ENCODE measurements at places on chromosomes 16 and 17.

DNA sequence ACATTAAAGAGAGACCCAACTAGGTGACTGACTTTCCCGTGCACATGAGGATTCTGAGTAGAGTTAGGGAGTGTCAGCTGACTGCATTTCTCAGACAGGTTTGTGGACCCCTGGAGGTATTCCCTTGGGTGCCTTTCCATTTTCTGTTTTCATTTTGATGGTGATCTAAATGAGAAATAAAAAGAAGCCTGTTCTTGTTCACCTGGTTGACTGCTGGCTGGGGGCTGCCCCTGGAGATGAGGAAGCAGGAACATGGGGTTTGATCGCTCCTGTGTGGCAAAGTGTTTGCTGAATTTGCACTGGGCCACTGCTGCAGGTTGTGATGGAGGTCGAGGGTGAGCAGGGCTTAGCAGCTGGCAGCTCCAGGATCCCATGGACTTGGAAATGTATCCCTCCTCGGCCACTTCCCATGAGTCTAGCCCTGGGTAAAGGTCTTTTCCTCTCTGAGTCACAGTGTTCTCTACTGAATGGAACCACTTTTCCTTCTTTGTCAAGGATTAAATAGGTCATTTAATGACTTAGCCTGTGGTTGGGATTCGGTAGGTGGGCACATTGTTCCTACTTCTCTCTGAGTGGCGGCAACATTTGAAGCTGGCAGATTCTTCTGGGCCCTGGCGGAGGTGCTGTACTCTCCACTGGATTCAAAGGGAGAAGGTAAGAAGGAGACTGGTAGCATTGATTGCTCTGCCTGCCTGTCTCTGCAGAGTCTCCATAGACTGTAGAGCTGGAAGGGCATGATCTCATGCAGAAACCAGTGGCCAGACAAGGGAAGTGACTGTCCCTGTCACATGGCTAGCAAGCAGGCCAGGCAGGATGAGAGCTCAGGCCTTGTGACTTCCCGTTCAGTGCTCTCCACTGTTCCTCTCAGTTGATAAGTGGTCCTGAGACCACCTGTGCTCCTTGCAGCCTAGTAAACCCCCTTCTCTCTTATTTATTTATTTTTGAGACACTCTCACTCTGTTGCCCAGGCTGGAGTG lies 17.9 kb downstream of the SNX29 start:
- no peak for ATAC-seq

- no peak for ATAC-seq
These were observed 16.2 kb upstream of the MRC2 start for GRCh38 chr17:62611292-62611691.

DNA sequence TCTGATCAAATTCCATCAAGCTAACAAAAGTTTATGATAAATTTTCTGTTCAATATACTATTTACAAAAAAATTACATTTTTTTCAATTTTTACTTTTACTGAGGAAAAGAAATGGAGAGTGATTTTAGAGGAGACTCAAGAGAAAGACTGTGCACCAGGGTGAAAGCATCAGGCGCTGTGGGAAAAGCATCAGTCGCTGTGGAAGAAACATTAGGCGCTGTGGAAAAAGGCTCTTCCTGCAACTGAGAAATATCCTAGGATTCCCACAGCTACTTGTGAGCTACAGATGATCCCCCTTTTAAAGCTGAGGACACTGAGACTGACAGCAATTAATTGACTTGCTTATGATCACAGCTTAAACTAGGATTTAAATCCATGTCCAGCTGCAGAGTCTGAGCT lies 4.9 kb downstream of the ANKFY1 start:
- ATAC-seq = no peak

GRCh38 chr17:36761203-36761950 lies 160.0 kb downstream of the MRM1 start:
- no peak for ATAC-seq

DNA sequence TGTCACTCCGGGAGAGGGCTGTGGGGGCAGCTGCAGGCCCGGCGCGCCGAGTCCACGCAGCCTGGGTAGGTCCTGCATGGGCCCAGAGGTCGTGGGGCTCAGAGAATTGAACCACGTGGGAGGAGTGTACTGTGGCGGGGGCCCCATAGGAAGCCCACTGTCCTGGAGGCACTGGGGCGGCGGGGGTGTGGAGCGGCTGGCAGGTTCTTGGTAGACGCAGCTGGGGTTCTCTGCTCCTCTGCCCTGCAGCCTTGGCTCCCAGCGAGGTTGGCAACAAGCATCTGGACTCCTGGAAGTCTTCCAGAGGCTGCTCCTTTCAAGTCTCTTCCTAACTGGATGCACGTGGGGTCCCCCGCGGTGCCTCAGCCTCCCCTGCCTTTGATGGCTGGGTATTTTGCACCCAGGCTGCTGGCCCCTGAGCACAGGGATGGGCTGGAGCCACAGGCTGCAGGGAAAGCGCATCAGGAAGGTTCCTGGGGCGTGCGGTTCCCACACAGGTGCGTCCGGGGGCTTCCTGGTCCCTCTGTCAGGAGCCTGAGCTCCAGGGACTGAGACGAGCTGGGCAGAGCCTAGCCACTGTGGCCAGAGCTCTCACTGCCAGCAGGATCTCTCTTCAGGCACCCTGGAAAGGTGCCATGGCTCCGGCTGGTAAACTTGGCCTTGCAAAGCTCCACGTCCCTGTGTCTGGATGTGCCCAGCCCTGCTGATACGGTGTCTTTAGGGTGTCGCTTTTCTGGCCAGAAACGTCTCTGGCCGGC lies 9.3 kb downstream of the KCTD5 start:
- ATAC-seq = no peak

- ATAC-seq = no peak
These were observed 320.1 kb downstream of the SOX9 start for GRCh38 chr17:72440961-72441360.

DNA sequence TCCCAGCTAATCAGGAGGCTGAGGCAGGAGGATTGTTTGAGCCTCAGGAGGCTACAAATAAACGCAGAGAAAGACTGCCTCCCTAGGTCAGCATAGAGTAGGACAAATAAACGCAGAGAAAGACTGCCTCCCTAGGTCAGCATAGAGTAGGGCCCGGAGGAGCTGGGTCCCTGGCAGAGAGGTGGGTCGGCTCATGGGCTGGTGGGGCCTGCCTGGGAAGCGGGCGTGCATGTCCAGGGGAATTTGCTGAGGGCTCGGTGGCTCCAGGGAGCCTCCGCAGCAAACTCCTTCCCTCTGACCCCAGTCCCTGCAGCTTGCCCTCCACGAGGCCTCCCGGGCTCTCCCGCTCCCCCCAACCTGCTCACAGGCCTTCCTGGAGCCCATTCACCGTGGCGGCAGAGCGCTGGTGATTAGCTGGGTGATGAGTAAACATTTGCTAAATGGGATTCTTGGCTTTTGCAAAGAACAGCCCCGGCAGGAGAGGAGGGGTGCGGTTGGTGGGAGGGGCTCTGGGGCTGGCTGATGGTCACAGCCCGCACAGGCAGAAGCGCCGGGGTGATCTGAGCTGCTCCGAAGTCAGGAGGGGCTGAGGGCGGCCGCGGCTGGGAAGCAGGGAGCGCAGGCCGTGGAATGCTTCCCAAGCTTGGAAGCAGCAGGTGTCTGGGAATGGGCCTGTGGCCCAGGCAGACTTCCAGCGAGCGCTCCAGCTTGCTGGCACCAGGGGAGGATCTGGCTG lies 93.1 kb downstream of the RTN4RL1 start:
- no peak for ATAC-seq

- peak; percentile 95 for ATAC-seq
These were observed 30.1 kb downstream of the GNGT2 start for GRCh38 chr17:49180303-49180702.

DNA sequence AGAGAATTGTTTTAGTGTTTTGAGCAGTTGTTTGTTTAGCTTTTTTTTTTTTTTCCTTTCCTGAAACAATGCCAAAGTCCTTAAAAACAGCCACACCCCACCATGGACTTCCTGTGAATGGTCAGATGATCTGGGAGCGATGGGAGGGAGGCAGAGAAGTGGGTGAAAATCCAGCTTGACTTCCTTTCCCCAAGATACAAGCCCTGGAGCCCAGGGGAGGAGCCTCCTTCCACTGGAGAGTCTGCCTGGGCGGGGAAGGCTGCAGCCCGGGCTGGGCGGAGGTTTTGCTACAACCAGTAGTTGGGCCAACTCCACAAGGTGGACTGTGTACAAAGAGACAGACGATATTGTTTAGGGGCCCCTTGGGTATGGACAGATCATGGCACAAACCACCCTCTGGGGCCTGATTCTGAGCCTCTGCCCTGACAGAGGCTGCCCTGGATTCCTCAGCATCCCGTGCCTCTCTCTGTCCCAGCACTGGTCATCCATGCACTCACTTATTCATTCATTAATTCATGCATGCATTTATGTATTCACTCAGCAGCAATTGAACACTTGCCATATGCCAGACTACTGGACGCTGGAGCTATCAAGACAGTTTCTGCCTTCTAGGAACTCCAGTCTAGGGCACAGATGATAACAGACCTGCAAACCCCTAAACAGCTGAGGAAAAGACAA lies 29.8 kb downstream of the WSB1 start:
- ATAC-seq = peak; percentile 38

DNA sequence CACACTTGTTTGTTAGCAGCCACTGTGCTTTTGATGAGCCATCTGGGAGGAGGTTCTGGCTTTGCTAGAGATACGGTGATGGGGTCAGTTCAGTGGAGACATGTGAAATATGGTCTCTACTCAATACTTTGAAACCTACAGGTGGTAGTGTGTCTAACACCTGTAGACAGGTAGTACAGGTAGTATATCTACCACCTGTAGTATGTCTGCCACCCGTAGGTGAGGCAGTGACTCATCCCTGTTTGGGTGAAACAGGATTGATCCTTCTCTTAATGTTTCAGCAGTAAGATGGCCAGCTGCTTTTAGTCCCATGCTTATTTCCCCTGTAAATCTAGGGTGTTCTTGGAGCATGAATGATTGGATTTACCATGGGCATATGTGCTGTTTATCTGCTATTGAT lies 240.8 kb downstream of the SNX29 start:
- no peak for ATAC-seq

GRCh38 chr17:80822700-80823410 lies 168.8 kb upstream of the CHMP6 start:
- no peak for ATAC-seq

GRCh38 chr16:55576384-55576783 lies 9.9 kb downstream of the CAPNS2 start:
- ATAC-seq = no peak

GRCh38 chr17:34582185-34582900 lies 3.0 kb downstream of the TMEM132E start:
- no peak for ATAC-seq

GRCh38 chr17:32123782-32124181 lies 18.5 kb upstream of the RHOT1 start:
- no peak for ATAC-seq

DNA sequence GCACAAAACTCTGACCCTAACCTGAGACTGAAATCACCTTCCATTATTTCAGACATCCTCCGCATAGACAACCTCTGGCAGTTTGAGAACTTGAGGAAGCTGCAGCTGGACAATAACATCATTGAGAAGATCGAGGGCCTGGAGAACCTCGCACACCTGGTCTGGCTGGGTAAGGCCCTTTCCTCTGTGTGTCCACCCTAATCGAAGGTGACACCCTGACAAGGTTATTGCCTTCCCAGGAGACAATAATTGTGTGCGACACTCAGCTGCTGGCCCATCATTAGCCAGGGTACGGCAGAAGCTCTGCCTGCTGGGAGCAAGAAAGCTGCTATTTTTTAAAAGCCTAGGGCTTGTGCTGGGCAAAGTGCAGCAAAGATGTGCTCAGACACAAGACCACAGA lies 11.1 kb downstream of the DRC3 start:
- ATAC-seq = no peak

Measured in SK-N-SH treated with all-trans-retinoic acid at 6 μM for 48 hours (cell line).